ENCODE measurements at places on chromosomes 3 and 15.

DNA sequence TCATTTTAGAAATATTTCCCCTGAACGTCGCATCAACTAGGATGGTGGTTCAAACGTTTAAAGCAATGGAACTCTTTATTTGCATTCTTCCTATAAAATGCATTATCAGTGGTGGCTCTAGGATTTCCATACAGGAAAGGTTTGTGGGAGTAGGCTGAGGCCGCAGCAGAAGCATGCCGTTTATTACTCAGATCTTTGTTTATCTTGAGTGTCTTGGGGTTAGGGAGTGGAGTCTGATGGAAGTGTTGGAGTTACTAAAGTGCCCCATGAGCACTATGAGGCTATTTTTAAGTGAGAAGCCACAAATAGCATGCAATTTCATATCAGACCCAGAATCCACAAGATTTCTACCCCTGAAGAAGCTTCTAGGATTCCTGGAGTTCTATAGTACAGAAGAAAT lies 26.2 kb downstream of the ATOSA start:
- no peak for DNase-seq

DNA sequence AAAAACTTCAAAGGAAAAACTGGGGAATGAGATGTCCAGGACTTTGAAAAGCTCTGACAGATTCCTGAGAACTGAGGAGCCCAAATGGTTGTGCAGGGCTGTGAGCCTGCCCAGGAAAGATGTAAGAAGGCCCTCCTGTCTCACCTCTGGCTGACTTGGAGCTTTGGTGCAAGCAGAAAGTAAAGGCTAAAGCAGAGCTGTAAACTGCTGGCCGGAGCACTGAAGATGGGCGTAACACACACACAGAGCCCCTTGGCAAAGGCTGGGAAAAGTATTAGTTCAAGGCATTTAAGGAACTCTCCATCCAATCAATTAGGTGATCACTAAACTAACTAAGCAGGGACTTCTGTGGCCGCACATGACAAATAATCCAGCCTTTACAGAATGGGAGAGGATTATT lies 144.1 kb upstream of the HACD2 start:
- peak; percentile 19 for DNase-seq

- DNase-seq = no peak
Measured at GRCh38 chr3:37466660-37467359, 292.4 kb upstream of the LRRFIP2 start.

DNA sequence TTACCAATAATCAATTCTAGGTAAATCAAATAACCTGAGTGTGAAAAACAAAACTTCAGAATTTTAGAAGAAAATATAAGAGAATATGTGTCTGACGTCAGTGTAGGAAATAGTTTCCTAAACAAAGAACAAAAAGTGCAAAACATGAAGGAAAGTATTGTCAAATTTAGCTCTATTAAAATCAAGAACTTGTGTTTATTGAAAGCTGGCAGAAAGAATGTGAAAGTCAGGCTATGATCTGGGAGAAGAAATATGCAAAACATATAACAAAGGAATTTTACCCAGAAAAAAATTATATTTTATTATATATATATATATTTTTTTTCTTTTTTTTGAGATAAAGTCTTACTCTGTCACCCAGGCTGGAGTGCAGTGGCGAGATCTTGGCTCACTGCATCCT lies 129.1 kb upstream of the ANKRD28 start:
- no peak for DNase-seq

DNA sequence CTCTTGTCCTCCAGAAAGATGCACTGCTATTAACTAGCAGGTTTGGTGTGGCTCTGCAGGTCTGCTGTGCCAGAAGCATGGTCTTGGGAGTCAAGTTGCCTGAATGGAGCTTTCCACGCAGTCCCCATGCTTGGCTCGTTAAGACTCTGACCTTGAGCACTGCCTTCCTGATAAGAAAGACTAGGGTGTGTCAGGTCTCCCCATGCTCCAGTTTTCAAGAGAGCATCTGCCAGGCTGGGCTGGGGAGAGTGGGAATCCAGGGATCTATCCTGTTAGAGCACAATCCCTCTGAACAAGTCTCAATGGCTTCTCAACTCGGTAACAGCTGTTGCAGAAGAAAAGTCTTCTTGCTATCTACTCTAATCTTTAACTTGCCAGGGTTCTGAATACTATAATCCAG lies 98.2 kb downstream of the TJP1 start:
- DNase-seq = no peak

DNA sequence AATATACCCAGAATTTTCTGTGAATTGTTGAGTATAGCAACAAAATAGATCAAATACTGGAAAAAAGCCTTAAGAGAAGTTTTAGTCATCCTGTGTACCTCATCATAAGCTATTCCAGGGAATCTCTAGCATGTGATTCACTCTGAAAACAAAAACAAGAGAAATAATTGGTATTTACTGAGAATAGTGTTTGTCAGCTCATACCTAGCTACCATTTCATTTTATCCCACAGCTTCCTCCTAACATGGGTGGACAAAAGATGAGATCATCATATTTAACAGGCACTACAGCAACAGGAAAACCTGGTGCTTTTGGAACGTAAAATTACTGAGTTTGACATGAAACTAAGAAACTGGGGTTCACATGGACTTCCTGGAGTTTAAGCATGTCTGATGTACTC lies 753.5 kb upstream of the NECTIN3 start:
- DNase-seq = no peak

All from left lobe of liver (tissue), 2 donors.